ENCODE measurements at places on chromosomes 16 and 17.

- no peak for DNase-seq
These were observed 11.4 kb downstream of the MARVELD3 start for GRCh38 chr16:71637398-71637797.

DNA sequence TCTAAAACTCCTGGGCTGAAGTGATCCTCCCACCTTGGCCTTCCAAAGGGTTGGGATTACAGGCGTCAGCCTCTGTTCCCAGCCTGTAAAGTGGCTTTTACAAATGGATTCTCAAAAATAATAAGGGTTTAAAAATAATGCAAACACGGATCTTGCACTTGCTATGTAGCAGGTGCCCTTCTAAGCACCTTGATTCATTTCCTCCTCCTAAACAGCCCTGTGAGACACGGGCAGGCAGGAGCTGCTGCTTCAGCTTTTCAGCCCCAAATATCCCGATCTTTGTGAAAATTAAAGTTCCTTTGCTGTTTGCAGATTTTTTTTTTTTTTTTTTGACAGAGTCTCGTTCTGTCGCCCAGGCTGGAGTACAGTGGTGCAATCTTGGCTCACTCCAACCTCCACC, 31.7 kb downstream of the NAGPA start:
- no peak for DNase-seq

GRCh38 chr16:66525396-66526180, 24.3 kb downstream of the TK2 start:
- no peak for DNase-seq

GRCh38 chr17:66468241-66469087, 166.1 kb downstream of the PRKCA start:
- DNase-seq, result no peak

DNA sequence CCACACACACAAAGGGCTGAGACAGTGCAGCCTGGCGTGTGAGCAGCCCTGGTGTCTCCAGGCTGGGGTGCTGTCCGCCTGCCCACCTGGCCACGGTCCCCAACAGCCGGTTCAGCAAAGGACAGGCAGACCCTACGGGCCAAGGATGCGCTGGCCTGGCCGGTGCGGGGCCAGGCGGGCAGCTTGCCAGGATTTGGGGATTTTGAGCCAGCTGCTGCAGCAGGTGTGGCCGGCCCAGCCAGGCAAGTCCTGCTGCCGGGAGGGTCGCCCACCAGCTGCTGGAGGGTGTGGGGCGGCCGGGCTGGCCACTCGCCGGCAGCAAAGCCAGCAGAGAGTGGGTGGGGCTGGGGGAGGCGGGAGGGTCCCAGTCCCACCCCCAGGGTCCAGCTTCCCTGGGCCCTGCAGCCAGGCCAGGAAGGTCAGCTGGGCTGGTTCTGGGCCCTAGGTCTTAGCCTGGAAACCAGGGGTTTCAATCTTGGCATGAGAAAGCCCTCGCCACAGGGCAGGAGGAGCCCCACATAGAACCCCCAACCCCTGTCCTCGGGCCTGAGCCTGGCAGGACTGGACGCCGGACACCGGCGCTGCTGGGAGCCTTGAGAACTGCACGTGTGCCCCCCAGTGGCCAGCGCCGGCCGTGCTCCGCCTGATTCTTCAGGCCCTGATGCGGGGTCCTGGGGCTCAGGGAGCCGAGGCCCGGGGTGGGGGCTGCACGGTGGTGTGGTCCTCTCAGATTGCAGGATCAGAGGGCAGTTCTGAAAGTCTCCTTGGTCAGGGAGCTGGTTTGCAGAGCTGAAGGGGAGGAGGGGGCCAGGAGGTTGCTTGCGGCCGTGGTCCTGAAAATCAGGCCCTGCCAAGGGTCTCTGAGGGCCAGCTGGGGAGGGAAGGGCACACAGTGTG, 17.6 kb upstream of the SSTR5 start:
- DNase-seq, result no peak

GRCh38 chr17:40522961-40523310, 21.5 kb upstream of the TNS4 start:
- no peak for DNase-seq

DNA sequence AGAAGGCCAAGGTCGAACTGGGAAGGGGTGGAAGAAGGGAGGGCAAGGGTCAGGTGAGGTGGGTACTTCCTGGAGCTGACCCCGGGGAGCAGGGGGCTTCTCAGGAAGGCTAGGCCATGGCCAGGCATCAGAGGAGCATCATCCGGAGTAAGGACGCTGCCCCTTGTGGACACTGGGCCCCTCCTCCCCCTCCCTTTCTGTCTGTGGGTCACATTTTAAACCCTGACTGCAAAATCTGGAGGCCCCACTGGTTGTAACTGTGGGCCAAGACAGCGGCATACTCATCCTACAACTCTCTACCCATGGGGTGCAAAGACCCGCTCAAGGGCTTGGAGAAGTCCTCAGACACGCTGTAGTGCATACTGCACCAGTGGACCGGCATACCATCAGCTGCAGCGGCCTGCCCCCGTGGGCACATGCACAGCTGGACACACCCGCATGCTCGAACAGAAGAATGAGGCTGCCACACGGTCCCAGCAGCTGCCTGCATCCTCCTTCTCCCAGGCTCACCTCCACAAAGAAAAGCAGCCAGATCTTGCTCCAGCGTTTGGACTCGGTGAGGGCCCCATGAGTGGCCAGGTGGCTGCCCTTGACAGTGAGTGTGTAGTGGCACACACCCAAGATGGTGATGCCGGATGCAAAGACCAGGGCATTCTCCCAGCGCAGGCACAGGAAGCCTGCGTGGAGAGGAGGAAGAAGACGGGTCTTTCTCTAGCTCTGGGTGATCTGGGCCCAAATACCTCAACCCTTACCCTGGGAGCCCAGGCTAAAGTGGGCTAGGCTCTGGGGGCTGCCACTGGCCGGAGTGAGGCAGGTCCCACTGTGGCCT, 1.2 kb downstream of the FADS6 start:
- no peak for DNase-seq

- DNase-seq, result no peak
These were observed 117.8 kb downstream of the SLC39A11 start for GRCh38 chr17:72974605-72975232.

DNA sequence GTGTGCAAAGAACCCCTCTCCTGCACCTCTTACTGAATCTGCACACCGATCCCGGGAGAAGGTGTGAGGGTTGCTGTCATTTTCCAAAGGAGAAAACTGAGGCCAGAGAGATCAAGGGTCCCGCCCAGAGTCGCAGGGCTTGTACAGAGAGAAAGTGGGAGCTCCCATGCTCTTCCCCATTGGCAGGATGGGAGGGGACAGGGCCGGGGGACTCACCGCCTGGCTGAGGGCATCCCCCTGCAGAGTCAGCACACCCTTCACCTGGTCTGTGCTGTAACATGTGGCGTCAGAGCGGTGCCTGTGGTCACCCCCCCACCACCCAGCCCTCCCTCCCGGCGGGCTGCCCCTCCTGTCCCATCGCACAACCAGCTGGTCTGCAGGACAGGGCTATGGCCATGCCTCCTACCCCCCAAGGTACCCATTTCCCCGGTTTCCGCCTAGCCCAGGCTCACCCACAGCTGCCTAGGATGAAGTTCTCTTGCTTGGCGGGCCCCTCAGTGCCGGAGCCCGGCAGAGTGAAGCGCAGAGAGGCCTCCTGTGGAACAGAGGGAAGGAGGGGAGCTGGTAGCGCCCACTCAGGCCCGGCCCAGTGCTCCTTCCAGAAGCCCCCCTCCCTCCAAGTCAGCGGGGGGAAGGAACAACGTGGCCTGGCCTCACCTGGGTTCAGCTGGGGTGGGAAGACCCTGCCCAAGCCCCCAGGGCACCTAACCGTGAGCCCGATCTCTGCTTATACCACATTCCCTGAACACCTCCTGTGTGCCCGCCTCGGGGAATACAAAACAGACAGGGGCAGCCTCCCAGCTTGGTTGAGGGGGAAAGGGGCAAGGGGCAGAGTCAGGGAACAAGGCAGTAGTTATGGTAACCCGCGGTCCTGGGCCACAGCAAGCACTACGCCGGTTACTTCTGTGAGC, 1.1 kb downstream of the ROGDI start:
- peak; percentile 12 for DNase-seq

- peak; percentile 54 for DNase-seq
These were observed 32.6 kb upstream of the TAC4 start for GRCh38 chr17:49880291-49881053.

- DNase-seq, result no peak
These were observed 540 bp downstream of the MFSD11 start for GRCh38 chr17:76738468-76738850.

DNA sequence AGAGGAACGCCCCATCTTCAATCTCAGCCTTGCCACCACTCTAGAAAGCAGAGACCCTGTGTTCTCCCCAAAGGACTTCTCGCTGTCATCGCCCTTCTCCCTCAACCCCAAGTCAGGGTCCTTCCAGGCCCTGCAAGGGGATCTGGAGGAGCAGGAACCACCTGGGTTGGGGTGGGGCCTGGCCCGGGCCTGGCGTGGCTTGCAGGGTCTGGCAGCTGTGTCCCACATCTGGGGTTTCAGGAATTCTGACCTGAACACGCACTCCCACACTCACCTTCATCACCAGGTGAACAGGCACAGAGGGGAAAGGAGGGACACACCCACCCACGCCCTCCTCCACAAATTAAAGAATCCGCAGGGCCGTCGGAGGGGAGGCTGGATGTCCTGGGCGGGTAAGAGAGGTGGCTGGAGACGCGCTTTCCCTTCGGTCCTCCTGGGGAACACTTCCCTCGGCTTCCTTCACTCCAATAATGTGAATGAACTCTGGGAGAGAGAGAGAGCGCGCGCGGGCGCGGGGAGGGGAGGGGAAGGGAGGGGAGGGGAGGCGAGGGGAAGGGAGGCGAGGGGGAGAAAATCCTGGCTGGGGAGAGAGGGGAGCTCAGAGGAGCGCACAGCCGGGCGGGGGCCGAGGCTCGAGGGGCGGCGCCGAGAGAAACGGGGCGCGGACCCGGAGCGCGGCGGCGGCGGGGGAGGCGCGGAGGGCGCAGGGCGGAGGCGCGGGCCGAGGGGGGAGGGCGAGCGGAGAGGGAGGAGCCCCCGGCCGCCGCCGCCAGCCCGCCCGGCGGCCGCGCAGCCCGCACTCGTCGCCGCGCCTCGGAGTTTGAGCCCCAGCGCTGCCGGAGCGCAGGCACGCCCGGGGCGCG, at the start of gene CACNG4:
CACNG4 (plus strand) TSS at position 799 of the 863 bp plus-strand sequence. CDS start 205 bp downstream, outside the sequence.
- no peak for DNase-seq

DNA sequence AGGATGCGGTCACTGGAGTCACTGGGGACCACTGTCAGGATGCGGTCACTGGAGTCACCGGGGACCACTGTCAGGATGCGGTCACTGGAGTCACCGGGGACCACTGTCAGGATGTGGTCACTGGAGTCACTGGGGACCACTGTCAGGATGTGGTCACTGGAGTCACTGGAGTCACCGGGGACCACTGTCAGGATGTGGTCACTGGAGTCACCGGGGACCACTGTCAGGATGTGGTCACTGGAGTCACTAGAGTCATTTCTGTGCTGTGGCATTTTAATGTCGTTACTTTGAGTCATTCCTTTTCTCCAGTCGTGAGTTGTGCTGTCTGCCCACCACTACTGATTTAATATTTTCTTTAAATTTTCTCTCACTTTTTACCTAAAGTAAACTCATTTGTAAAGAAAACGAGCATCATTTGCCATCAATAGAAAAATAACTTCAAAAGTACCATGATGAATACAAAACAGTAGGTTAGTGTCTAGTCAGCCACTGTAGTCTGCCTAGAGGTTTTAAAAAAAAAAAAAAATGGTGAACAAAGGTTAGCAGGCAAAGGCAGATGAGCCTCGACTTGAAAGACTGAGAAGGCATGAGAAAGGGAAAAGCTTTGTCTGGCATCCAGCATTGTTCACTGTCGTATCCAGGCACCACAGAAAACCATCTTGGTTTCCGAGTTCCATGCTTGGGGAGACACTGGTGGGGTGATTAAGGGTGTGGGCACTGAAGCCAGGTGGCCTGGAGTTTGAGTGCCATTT, 346.6 kb downstream of the SNX29 start:
- peak; percentile 69 for DNase-seq

GRCh38 chr17:40818343-40818732, 4.1 kb downstream of the KRT10 start:
- DNase-seq, result no peak

DNA sequence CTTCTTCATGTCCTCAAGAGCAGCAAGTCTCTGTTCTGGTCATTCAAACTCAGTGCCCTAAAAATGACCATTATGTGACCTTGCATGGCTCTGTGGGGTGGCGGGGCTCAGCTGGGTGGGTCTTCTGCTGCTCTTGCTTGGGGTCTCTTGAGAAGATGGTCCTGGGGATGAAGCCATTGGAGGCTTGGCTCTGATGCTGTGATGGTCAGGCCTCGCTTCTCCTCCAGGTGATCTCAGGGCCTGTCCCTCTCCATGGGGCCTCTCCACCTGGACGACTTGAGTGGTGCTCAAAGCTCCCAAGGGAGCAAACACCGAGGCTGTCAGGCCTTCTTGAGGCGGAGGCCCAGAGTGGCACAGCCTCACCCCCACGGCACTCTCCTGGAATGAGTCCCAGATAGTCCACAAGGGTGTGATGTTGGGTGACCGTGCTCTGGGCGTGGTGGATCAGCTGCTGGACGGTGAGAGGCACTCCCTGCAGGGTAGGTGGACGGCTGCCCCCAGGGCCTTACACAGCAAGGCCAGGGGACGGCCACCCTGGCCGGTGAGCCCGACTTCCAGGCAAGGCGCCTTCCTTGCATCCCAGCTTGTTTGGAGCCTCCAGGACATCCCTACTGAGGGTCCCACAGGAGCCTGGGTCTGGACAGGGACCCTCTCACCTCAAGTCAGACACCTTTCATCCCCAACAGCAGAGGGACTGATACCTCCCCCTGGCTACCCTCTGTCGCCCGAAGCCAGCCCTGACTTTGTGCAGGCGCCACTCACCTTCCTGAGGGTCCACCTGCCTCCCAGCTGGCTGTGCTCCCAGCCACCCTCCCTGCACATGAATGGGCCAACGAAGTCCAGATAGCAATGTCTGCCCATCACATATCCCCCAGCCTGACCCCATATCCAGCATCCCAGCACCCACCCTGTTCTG, 48.7 kb downstream of the USP22 start:
- DNase-seq, result no peak

DNA sequence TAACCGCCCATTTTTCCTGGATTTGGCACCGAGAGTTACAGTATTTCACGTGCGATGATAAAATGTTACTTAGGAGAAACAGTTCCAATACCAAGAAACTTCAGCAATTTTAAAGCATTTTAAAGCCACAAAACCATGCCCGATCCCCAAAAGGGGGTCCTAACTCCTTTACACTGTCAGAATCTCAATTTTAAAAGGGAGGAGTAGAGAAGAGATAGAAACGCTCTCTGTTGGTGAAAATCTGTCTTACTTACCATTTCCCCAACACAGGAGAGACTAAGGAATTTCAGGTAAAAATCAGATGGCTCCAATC, 526 bp upstream of the RNASEK start:
- no peak for DNase-seq

DNA sequence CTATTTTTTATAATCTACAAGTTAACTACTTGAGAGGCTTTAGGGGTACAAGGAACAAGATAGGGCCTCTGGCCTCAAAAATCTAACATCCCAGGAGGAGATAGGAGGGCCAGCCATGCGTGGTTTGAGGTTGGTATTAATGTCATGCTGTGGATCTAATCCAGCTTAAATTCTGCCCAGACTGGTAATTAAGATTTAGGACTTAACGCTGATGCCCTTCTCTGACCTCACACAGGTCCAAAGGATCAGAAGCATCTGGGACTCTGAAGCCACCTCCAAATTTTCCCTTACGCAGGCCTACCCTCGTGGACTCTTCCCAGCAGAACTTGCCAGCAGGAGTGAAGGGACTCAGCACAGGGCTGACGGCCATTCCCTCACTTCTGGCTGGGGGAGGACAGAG, 15.1 kb downstream of the SLC6A4 start:
- no peak for DNase-seq
